ENCODE measurements at places on chromosomes 11 and 22.

- no peak for DNase-seq
Measured at GRCh38 chr11:12238420-12238819, 128.0 kb downstream of the MICAL2 start.

DNA sequence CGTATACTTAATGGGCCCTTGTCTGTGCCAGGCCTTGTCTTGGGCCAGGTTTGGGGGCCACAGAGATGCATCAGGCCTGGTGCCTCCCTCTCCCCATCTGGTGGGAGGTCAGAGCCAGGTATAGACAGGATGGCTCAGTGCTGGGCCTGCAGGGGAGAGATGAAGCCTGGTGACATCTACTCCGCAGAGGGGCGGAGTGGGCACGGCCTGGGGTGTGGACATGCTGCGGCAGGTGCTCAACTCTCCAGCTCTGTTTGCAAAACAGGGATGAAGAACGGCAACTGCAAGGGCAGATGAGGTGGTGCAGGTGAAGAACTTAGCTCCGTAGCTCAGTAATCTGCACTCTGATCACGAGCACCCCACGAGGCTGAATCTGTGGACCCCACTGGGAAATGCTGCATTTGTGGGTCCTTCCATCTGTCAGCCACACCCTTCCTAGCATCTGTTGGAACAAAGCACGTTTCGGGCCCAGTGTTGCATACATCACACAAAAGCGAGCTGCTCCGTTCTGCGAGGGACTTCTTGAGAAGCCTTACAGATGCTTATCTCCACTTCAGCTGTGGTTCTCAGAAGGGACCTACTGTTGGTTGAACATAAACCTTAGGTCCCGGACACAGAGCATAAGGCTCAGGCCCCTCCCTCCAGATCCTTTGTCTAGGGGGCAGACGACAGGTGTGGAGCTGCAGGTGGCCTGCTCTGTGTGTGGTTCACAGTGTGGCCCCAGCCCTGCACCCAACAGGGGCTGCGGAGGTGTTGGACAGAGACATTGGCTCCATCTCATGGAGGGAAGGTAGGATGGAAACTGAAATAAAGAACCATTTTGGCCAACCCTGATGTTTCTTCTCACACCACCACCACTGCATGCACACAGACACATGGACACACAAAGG lies 78.3 kb downstream of the LRRC32 start:
- no peak for DNase-seq

GRCh38 chr11:129416080-129416820 lies 40.6 kb downstream of the BARX2 start:
- DNase-seq: no peak

GRCh38 chr11:77044356-77044755 lies 10.2 kb downstream of the B3GNT6 start:
- DNase-seq: no peak

DNA sequence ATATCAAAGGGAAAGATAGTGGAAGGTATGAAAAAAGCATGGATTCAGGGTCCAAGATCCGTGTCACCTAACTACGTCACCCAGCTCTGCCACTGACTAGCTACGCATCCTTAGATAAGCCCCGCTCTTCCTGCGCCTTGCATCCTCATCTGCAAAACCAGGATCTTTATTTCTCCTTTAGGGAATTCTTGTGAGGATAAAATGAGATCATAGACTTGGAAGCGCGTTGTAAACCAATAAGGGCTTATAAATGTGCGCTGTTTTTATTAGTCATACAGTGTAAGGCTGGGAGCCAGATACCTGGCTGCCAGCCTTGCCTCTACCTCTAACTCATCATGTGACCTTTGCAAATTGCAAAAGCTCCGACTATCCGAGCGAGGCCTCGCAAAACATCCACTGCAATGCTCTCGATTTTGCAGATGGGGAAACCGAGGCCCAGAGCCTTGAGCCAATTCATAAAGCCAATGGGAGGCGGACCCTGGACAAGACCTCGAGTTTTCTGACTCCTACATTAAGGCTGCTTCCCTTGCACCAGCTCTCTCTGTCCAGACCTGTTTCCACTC lies 753 bp downstream of the PRPF19 start:
- DNase-seq: no peak

DNA sequence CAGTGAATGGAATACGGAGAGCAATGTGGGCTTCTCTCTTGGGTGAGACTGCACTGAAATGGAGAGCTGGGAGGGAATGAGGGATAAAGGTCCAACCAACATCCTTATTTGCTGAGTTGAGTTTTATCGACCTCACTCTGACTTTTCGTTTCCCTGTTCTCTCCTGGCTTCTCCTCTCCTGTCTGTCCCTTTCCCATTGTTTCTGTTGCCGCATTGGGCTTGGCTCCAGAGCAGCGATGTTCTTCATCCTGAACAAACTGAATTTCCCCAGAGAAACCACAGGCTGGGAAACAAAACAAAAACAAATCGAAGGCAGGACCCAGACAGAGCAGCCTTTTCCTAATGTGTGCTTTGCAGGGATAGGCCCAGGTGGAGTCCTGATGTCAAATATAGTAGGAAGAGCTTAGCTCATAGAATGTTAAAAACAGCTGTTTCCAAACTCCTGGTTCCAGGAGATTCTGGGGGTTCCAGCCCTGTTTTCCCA lies 30.0 kb downstream of the MOV10L1 start:
- DNase-seq: no peak
